Omental fat pad (tissue), 4 donors: ENCODE measurements at places on chromosomes 12 and 14. TPM values are rescaled to one million over a fixed set of nuclear protein-coding genes. Genes with fewer than 3 reads are reported as not detected.

DNA sequence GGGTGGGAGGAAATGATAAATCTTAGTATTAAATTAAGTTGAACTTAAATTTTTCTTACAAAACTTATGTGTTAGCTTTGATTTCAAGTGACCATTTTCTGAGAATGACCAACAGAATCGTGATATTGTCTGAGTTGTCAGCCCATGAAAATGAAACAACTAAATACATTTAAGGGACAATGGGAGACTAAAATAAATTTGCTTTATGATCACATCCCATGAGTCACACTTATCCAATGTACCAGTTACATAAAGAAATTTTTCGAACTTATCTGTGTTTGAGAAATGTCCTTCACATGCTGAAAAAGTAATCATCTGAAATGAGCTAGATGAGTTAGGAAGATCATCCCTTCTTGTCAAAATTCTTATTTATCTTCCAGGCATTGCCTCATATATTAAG, 415.9 kb upstream of the SYT1 start:
- no peak for DNase-seq

GRCh38 chr12:92253301-92253700, 107.7 kb upstream of the BTG1 start:
- DNase-seq: no peak

DNA sequence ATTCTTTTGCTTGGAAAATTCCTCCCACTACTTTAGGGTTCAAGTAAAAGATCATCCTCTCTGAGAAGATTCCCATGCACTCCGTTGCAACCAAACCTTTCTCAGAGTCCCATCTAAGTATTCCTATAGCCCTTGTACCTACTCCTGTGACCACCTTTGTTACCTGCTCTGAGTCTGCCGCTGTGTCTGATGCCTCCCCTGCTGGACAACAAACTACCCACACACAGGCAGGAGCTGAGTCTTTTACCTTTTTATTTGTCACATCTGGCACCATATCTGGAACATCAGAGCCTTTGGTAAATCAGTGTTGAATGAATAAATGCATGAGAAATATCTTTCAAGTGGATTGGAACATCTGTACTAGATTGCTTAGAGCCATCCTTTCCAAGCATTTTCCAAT, 82.1 kb upstream of the FLRT2 start:
- no peak for DNase-seq

GRCh38 chr12:108955225-108955835, 65.5 kb downstream of the SVOP start:
- no peak for DNase-seq

PCED1B gene
- total RNA-seq: 1.9 TPM

SRRM4 gene
- not detected for total RNA-seq

- DNase-seq: peak; percentile 35
Observed at GRCh38 chr14:31025367-31026076, at the start of gene AP4S1. Gene AP4S1 (plus strand): TSS chr14:31025649. CDS start chr14:31066197, 40,548 bp downstream.

COX14 gene
- total RNA-seq: 95.7 TPM

RPS6KL1 gene
- total RNA-seq: 1.3 TPM

DNA sequence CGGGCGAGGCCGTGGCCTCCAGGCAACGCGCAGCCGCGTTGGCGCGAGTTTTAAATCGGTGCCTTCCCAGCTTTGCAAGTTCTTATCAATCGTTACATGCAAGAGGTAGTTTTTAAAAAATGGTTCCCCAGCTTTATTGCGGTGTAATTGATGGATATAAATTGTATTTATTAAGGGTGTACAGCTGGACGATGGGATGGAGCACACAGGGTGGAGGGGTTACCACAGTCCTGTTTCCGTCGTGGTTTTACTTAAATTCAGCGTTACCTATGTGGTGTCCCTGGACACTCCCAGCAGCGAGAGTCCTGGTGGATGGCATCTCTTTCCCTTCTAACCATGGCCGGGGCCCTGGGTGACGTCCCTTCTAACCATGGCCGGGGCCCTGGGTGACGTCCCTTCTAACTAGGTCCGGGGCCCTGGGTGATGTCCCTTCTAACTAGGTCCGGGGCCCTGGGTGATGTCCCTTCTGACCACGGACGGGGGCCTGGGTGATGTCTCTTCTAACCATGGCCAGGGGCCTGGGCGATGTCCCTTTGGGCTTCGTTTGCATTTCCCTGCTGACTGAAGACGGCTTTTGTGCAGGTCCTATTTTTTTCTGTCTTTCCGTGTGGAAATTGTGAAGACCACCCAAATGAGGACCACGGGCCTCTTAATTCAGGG, 97.9 kb downstream of the TNFAIP2 start:
- DNase-seq: no peak

GRCh38 chr14:50257732-50258131, 26.4 kb upstream of the SOS2 start:
- no peak for DNase-seq

ASB2 gene
- total RNA-seq: 0.75 TPM

GPR68 gene
- total RNA-seq: 0.19 TPM

GRCh38 chr14:54127526-54127925, 170.9 kb upstream of the BMP4 start:
- DNase-seq: no peak
